Cardiac septum (tissue), 1 donor: ENCODE measurements at places on chromosomes 2 and 18. TPM values are rescaled to one million over a fixed set of nuclear protein-coding genes. Genes with fewer than 3 reads are reported as not detected.

DNA sequence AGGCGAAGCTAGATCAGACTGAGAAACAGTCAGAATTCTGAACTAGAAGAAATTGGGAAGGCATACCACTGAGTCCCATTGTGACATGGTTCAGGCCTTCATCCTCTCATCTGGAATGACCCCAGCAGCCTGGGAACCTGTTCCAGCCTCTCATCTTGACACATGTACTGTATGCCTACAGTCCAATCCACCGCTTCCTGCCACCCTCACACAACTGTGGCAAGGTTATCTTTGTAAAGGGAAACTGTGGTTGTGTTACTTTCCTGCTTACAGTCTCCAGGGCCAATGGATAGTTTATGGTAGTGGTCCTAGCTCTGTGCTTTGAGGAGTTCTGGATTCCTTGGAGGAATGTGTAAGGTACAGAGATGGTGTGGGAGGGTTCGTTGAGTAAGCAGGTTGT is 296.9 kb upstream of the TRIB2 start:
- no peak for DNase-seq

Gene TFCP2L1
- total RNA-seq = 0.03 TPM

Gene FSHR
- not detected for total RNA-seq

GRCh38 chr2:150710916-150711315 is 223.4 kb upstream of the RND3 start:
- DNase-seq = no peak

DNA sequence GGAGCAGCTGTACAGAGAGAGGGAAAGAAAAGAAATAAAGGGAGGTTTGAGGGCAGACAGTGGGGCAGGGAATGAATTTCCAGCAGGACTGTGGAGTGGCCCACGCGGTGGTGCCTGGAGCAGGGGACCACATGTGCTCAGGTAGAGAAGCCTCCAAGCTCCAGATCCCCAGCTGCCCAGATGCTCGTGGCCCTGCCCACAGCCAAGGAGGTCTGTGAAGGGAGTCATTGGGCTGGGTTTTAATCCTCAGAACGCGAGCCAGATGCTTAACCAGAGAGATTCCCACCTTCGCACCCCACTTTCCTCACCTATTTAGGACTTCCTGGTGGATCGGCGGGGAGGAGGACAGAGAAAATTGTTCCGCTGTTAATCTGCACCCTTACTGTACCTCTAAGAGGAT is 369.4 kb downstream of the PARD3B start:
- no peak for DNase-seq

DNA sequence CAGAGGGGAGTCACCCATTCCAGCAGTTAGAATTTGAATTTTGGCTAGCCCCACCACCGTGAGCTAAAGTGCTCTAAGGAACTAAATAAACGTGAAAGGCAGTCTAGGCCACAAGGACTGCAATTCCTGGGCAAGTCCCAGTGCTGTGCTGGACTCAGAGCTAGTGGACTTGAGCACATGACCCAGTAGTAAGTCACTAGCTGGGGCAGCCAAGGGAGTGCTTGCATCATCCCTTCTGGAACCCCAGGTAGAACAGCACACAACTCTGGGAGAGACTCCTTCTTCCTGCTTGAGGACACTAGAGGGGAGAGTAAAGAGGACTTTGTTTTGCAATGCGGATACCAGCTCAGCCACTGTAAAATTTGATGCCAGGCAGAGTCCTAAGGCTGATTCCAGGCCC is 672.2 kb downstream of the CPS1 start:
- DNase-seq = no peak

Gene EVA1A
- total RNA-seq = 2.7 TPM

DNA sequence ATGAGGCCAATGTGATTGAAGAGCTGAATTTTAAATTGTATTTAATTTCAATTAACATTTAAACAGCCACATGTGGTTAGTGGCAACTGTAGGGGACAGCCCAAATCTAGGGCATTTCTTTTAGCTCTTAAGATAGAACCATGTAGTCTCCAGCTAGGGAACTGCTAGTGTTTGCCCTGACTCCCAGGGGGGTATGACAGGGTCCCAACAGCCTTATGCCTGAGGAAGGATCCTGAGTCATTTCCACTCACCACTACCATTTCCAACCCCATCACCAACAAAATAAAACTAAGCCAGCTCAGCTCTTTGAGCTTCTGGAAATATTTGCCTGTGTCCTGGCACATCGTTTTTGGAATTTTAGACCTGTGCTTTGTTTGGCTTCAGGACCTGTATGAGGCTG is 13.7 kb upstream of the GMCL1 start:
- DNase-seq = no peak

DNA sequence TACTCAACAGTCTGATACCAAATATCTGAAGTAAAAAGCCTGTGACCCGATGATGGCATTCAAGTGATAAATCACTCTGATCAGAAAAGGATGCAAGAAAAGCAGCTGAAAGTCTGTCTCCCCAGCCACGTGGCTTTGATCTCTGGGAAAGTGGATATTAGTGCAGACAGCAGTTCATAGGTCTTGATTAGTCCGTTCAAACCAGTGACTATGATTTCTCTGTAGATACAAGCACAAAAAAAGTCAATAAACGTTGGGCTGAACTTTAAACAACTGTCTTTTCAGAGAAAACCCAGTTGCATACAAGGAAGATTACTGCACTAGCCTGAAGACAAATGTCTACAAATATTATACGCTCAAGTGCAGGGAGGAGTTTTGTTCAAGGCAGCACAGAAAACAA is 107.7 kb upstream of the CDC42EP3 start:
- no peak for DNase-seq

DNA sequence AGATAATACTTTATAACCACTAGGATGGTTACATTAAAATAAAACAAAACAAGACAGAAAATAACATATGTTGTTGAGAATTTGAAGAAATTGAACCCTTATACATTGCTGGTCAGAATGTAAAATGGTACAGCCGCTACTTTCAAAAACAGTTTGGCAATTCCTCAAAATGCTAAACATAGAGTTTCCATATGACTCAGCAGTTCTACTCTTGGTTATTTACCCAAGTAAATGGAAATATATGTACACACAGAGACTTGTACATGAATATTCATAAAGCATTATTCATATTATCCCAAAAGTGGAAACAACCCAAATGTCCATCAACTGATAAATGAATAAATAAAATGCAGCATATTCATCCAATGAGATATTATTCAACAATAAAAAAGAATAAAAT is 92.5 kb upstream of the LRATD1 start:
- no peak for DNase-seq

Gene GAREM1
- total RNA-seq = 10.0 TPM

DNA sequence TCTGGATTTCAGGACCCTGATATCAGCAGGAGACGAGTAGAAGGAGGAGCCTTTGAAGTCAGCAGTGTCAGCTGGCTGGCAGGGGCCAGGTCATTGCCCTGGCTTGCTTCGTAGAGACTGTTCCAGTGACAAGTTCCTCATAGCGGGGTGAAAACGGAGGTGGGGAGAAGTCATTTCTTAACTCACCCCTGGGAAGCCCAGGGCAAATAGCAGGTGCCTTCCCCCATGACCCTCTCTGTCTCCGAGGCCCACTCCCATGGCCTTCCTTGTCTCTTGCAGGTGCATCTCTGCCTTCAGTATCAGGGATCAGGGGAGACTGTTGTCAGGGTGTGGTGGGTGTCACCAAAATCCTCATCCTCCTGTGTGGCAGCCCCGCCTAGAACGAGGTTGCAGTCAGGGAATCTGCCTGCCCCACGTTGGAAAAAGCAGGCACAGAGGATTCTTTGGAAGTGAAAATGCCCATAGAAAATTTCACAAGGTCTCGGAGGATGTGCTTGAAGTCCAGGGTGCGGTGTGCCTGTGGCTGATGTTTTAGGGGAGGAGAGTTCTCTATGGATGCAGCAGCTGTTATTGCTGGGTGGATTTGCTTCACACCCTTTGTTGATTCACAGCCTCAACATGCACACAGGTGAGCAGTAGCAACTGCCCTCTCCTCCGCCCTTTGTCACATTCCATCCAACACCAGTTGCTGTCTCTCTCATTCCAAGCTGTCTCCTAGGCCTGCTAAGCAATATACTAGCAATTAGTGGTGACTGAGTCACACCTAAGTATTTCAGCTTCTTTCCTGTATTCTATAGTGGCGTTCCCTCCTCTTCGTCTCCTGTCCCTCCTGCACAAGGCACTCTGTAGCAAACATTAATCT is 142.6 kb upstream of the FHL2 start:
- DNase-seq = no peak

DNA sequence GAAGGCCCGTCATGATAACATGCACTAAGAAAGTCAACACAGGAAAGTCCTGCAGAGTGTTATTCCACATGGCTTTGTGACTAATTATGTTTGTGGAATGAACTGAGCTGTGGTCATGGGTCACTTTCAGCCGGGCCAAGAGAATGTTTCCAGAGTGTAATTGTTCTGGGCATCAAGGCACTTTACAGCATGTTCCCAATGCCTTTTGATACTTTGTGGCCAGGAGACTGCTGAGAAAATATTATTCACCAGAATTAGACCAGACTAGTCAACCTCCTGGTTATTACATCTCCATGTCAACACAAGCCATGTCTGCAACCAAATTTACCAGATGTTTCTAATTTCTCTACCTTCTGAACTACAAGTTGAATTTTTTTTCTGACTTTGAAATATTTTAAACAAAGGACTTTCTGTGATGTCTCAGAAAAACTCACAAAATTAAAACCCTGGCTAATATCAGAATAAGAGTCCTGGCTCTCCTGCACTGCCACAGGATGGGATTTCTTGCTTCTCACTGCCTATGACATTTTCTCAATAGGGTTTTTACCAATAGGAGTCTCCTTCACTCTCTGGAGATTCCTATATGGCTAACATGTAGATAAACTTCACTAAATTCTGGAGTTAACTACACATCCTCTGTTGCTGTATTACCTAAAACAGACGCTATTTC is 90.6 kb upstream of the WDR75 start:
- DNase-seq = no peak

Gene PDE1A
- 9.6 TPM for total RNA-seq

DNA sequence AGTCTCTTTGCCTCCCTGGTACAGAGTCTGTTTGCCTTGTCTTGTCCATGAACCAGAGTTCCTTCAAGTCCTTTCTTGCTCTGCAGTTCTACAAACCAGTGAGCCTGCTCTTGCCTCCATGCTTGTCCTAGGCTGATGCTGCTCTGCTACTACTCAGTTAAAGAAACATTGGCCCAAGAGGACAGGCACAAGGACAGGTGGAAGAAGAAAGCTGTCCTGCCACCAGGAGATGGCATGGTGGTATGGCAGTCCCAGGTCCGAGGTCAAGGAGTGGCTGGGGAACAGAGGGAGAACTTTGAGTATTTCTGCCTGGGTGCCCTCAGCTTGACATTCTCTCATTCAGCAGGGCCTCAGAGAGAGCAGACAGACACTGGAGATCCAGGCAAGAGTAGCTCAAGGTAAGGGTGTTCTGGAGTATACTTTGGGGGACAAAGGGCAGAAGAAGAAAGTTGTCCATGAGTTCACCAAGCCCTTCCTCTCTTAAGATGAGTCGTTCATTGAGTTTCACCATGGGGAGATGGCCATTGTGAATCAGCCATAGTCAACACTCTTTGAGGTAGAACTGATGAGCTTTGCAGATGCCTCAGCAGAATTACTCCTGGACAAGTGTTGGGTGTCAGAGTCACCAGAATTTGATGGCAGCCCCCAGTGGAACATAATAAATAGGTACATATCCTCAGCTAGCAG is 20.4 kb downstream of the TTC32 start:
- DNase-seq = no peak

Gene AQP12A
- total RNA-seq = not detected

DNA sequence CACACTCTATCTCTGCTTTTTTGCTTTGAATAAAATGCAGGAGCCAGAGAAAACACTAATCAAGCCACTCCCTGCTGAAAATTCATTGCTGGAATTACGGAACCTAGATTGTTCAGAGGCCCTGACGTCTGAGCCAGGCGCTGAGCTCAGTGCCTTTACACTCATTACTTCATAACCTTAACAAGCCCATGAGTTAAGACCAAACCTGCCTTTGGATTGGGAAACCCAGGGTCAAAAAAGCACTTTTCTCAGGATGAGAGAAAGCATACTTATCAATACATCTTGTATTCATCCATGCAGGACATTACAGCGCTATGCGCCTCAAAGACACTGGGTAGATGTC is 762 bp downstream of the INO80C start:
- no peak for DNase-seq

Gene PCBP1
- 223 TPM for total RNA-seq

- DNase-seq = no peak
Measured at GRCh38 chr2:37026050-37026449, 58.1 kb downstream of the HEATR5B start.

DNA sequence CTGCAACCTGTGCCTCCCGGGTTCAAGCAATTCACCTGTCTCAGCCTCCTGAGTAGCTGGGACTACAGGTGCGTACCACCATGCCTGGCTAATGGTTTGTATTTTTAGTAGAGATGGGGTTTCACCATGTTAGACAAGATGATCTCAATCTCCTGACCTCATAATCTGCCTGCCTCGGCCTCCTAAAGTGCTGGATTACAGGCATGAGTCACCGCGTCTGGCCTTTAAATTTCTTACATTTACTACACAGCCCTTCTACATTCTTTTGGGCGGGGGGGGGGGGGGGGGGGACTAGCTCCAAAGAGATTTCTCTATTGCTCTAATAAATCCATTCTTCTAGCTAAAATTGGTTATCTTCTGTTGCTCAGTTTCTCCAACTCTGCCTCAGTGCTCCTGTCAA is 964.9 kb upstream of the ACVR2A start:
- no peak for DNase-seq

Gene PTH2R
- not detected for total RNA-seq
